ENCODE measurements at places on chromosomes 2 and 18.
A peak's percentile ranks its signal among the peaks of the same experiment; 100 is the strongest.

DNA sequence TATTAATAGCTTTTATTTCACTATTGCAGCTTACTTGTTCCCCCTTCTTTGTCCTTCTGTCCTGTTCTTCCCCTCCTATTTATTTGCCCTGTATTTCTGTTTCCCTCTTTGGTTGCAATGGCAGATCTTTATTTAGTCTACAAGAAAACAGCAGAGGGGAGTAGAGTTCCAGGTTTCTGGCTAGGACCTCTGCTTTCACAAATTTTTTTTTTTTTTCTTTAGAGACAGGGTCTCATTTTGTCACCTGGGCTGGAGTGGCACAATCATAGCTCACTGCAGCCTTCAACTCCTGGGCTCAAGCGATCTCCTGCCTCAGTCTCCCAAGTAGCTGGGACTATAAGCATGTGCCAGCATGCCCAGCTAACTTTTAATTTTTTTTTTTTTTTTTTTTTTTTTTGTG is 188.1 kb upstream of the SPRED2 start:
- DNase-seq, result no peak

DNA sequence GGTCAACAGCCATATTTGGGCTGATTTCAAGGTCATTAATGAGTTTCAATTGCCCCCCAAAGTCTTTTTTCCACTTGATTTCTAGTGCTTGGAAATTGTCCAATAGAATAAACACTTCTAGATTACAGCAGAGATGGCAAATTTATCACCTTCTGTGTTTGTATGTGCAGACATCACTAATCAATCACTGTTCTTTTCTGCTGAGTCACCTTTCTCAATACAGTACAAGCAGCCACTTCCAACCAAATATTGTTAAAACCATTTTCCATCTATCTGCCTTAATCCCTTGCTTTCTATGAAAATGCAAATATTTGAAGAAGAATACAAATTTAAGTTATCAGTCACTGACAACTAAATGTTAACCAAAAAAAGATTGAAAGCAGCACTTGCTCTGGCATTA is 40.2 kb upstream of the ZNF521 start:
- DNase-seq, result no peak

- no peak for DNase-seq
Measured at GRCh38 chr18:33232318-33232626, 208.2 kb downstream of the CCDC178 start.

GRCh38 chr2:238970553-238971081 is 122.7 kb downstream of the TWIST2 start:
- DNase-seq, result peak; percentile 32

- DNase-seq, result no peak
Measured at GRCh38 chr2:75480971-75481836, 79.5 kb downstream of the EVA1A start.

DNA sequence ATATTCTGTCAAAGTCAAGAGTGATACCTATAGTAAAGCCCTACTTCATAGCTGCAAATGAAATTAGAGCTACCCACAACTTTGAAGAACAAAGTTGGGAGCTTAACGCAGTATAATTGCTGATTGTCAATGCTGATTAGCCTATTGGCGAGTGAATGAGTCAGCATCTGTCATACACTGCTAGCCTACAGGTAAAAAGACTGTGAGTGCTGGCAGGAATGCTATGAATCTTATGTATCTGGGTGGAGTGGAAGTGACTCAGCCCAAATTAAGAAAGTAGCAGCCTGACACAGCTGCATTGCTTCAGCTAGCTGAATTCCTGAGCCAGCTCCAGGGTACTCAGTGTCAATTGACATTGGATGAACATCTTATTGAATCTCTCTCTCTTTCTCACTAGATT is 179.4 kb upstream of the DCC start:
- no peak for DNase-seq

DNA sequence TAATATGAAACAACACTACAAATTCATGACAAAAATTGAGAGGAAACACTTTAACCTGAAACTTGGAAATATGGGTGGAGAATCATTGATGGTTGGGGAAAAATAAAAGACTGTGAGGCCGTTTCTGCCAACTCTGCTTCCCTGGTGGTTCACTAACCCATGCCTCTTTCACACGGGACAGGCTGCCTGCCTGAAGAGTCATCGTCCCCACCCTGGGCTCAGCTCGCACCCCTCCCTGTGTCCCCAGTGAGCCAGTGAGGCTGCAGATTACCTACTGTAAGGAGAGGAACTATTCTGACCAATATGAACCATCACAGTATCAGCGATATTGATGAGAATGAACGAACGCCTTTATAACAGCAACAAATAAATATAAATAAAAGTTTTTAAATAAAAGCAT is 357.8 kb upstream of the CDH20 start:
- DNase-seq, result no peak

DNA sequence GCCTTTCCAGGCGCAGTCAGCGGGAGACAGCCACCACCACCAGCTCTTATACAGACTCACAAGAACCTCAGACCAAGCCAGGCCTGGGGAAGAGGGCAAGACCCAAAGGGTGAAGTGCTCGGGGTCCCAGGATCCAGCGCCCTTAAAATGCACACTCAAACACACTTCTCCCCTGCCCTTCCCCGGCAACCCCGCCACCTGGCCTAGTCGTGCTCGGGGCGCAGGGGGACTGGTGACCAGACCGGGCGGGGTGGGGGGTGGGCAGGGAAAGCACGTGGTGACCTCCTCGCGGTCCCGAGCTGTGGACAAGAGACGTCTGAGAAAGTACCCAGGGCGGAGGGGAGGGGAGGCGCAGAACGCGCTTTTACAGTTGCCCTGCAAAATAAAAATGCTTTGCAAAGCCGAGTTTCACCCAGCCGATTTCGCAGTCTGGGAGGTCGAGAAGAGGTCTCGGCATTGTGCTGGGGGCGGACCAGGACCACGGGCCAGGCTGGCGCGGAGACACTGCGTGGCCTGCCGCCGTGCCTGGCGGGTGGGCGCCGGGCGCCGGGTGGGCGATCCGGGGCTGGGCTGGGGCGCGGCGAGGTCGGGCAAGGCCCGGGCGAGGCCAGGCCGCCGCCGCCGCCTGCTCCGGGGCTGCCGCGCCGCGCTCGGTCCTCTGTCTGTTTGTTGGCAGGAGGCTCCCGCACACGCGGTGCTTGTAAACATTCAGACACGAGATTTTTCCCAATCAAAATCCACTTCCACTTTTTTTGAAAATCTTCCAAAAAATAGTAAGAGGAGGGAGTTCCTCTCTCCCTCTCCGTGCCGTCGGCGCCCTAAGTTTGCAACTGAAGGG is 2.0 kb downstream of the BCL11A start:
- DNase-seq, result no peak

DNA sequence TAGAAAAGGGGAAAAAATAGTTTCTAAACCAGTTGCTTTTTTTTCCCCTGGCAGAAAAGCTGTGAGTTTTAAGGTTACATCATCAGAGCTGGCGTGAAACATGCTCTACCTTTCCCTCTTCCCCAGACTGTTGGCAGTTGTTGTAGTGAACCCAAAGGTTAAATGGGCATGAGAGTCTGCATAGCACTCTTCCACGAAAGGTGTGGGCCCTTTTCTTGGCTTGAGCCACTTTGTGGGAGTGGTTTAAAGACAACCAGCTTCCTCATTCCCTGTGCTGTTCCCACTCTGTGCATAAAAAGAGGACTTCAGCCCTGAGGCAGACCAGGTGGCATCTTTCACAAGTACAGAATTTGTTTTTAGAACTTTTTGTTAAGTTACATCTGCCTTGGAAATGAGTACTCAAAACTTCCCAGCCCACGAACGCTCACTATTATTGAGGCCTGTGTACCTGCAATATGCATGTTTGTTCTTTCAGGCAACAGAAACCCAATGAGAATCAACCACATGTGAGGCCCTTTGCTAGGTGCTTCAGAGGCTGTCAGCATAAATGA is 243.8 kb downstream of the BABAM2 start:
- no peak for DNase-seq

DNA sequence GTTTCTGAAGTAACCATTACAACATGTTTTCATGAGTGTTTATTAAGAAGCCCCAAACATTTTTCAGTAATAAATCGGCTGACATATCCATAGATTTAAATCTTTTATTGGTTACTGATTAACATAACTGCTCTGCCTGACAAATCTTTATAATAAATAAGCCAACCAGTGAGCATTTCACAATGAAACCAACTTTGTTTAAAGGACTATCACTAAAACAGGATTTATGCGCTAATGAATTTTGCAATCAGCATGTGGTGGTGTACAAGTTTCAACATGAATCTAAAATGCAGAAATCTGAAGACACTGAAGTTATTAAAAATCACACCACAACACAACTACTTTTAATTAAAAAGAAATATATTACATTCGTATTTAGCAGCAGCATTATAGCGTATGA is 166.7 kb downstream of the MEIS1 start:
- DNase-seq, result no peak

GRCh38 chr2:155651851-155652250 is 680.7 kb downstream of the NR4A2 start:
- DNase-seq, result no peak

DNA sequence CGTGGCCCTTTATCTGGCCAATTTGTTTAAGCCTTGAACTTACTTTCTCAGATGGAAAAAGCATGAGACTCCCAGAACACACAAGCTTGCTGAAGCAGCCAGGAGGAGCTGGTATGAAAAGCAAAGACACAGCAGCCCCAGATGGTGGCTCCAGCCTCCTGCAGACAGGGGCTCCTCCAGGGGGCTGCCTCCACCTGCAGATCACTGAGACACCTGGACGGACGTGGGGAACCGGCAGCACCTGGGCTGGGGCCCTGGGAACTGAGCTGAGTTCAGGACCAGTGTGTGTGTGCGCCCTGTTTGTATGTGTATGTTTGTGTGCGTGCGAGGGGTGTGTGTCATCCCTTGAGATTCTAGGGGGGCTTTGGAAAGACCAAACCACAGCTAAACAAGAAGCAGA is 8.6 kb downstream of the CYS1 start:
- no peak for DNase-seq

DNA sequence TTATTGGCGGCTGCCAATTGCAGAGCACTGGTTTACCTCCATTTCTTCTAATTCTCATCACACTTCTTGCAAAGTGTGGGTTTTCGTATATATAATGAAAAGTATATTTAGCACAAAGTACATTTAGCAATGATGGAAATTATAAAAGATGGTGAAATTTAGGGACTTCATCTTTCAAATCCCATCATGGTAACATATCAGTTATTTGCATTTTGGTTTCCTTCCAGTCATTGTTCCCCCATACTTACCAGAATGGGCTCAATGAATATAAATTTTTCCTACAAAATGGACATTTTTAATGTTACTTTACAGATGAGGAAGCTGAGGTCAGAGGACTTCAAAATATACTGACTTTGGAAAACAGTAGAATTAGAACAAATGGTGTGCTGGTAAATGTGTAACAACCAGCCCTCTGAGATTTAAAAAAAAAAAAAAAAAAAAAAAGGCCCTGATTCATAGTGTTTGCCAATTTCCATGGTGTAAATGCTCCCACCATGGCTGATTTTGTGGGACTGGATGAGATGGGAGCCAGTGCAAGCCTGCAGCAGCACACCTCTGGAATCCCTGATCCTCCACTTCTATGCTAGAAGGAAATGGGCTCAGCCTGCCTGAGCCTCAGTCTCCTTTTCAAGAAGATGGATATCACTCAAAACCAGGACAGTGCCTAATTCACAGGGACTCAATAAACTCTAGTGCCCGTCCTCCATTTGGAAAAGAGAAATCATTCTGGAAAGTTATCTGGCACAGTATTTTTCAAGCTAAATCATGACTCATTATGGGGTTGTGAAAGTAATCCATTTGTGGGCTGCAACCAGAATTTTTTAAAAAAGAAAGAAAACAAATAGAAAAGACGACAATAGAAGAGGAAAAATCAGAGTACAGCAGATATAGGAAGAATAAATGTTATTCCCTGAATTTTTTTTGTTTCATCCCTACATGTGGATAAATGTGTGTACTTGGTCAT is 34.0 kb downstream of the LBH start:
- DNase-seq, result no peak

GRCh38 chr18:21998486-21998885 is 170.9 kb upstream of the GATA6 start:
- DNase-seq, result no peak

DNA sequence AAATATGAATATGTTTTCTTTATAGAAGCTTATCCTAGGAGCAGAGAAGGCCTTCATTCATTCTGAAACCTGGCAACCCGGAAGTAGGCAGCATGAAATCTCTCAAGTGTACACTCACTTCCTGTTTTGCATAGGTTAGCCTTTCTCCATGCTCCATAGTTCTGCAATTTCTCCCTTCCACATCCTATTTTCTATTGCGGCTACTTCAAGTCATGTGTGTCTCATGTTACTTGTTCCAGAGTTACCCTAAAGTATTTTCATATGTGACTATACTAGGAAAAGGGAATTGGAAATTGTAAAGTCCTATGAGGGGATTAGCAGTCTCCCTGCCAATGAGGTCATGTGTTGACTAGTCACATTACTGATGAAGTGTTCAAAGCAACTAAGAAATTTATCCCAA is 320.6 kb downstream of the NCKAP5 start:
- no peak for DNase-seq

GRCh38 chr2:154724194-154724797 is 25.8 kb downstream of the KCNJ3 start:
- no peak for DNase-seq

GRCh38 chr2:166419616-166419934 is 43.8 kb upstream of the SCN9A start:
- DNase-seq, result no peak

- no peak for DNase-seq
Measured at GRCh38 chr2:140998017-140998416, 1132.8 kb downstream of the LRP1B start.

DNA sequence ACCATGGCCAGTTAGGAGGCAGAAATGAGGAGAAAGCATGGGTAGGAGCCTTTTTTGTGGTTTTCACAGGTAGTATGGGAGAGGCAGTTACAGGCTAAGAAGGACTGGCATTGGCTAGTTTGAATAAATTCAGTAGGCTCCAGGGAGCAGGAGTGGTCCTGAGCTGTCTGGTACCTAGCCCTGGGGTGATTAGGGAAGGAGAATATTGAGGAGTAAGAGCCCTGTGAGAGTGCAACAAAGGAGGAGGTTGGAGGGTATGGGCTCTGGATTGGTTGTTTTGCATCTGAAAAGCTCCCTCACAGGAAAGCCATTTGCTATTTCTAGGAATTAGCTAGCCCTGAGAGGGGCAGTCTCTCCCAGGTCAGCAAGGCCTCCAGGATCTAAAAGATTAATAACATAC is 13.3 kb upstream of the TCF7L1 start:
- DNase-seq, result no peak

- no peak for DNase-seq
Measured at GRCh38 chr2:111199840-111200239, 79.1 kb downstream of the BCL2L11 start.

- no peak for DNase-seq
Measured at GRCh38 chr2:216574046-216574445, 59.2 kb upstream of the IGFBP2 start.

DNA sequence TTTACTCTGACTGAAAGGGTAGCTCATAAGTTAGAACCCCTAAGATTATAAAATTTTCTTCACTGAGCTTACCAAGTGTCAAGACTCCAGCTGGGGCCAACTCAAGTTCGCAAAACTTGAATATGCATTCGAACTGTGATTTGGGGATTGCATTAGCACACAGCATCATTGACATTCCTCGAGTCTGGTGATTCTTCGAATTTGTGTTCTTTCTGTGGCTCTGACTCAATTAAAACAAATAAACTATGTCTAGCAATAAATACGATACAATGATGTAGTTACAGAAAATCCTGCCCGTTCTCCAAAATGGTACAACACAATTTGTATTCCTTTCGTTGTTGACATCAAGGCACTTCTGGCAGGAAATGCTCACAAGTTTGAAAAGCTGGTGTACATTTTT is 11.1 kb downstream of the CCL20 start:
- DNase-seq, result no peak

- no peak for DNase-seq
Measured at GRCh38 chr2:199336546-199336945, 121.2 kb downstream of the SATB2 start.
